Stimulated activated CD4-positive, alpha-beta T cell treated with anti-CD3 and anti-CD28 coated beads, Interleukin-15, amount 100 ng/mL, for 1 hour (primary cell): ENCODE measurements at places on chromosomes 11 and 22.

- DNase-seq, result no peak
Measured at GRCh38 chr11:20260307-20260706, 100.0 kb upstream of the DBX1 start.

DNA sequence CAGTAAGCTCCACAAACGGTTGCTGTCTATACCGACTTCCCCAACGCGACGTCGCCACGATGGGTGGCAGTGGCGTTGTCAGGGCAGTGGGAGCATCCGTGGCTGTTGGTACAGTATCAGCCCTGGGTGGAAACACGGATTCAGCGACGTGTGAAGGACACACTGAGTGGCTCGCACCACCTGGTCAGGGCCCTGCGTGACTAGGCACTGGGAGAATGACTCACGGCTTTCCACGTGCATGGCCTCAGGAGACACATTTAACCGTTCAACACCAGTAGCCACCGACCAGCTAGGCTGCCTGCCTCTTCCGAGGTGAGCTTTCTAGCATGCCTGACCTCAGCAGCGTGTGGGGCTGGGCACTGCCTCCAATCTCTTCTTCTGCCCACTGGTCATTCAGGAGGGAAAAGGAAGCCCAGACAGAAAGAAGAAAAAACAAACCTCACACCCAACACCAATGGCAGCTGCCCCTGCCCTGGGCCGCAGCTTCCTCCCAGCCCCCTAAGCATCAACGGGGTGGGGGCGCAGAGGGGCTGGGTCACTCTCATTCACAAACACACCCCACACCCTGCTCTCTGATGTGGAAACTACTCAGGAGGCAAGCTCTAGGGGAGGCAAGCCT, 59.0 kb downstream of the MYH9 start:
- no peak for DNase-seq

DNA sequence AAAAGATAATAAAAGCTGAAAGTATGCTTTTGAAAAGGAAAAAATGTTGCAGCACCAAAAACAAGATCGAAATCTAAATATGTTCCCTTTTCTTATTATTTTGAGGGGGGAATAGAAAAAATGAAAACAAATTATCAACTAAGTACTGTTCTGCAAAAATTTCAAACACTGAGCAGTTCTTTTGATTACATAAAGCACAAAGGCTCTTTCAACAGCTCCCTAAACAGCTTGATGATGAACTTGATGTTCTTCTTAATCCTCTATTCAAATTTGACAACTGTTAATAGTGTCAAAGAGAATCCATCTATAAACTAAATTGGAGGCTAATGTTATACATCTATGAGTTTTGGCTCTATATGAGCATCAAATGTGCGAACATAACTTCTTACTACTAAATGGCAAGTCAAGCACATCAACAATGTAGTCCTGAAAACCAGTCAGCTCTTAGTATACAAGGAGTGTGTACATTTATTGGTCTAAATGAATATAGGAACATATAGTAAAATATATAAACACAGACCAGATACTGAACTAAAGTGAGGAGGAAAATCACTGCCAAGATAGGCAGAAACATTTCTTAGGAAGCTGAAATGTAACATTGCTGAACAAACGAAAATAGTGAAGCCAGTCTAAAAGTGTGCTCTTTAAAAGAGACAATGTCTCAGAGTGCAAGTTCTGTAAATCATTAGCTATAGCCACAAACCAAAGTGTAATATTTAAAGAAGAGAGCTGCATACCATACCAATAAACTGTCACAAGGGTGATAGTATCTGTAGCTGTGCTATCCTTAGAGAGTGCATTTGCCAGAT, 94.3 kb downstream of the SOX6 start:
- DNase-seq, result no peak

DNA sequence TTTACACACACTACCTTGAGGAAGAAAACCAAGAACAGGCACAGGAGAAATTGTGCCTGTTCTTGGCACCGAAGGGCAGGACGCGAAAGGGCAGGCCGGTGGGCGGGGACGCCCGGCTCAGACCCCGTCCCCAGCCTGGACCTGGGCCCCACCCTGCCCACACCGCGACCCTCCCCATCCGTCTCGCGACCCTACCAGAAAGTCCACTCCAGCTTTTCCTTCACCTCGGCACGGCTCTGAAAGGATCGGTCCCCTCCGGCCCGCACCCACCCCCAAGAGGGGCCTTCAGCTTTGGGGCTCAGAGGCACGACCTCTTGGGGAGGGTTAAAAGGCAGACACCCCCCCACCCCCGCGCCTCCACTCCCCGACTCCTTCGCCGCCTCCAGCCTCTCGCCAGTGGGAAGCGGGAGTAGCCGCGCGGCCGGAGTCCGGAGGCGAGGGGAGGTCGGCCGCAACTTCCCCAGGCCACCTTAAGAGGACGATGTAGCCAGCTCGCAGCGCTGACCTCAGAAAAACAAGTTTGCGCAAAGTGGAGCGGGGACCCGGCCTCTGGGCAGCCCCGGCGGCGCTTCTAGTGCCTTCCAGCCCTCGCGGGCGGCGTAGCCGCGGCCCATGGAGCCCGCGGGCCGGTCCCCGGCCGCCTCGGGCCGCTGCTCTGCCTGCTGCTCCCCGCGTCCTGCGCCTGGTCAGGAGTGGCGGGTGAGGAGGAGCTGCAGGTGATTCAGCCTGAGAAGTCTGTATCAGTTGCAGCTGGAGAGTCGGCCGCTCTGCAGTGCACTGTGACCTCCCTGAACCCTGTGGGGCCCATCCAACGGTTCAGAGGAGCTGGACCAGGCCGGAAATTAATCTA, 4.4 kb downstream of the SEC14L6 start:
- no peak for DNase-seq

DNA sequence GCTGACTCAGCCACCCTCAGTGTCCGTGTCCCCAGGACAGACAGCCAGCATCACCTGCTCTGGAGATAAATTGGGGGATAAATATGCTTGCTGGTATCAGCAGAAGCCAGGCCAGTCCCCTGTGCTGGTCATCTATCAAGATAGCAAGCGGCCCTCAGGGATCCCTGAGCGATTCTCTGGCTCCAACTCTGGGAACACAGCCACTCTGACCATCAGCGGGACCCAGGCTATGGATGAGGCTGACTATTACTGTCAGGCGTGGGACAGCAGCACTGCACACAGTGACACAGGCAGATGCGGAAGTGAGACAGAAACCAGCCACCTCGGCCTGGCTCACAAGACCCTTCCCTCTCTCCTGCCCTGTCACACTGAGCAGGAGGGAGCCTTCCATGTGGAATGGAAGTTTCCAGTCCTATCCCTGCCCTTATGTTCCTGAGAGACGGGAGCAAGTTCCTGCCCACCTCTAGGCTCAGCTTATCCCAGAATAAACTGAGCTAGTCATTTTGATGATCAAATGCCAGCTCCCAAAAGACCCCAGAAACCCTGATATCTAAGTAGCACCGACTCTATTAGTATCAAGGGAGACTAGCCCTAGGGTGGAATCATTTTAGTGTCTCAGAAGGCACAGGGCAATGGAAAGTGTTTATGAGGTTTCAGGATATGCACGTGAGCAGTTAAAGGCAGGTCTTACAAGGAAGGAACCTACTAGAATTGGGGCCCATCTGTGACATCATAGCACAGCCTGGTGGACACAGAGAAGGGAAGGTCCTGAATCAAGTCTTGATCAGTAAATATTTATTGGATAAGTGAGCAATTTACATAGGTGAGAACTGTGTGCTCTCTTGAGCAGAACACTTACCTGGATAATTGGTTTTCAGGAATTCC, 6.3 kb upstream of the IGLL5 start:
- no peak for DNase-seq

DNA sequence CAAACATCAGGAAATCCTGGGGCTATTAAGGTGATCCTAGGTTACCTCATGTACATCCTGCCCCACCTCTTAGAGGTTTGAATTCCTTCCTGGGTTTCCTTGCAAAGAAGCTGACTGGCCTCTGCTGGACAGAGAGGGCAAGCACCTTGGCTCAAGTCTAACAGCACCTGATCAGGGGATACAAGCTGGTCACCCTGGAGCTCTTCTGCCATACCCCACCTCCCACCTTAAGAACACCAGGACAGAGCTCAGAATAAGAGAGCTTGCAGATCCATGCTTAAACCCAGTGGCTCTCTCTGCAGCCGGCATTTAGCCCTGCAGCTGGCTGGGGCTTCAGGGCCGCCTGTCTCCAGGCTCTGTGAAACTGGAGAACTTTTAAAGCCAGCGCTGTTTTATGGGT, 386.6 kb upstream of the NARS2 start:
- DNase-seq, result no peak

GRCh38 chr22:24176630-24177029, 4.7 kb upstream of the SUSD2 start:
- DNase-seq, result no peak

DNA sequence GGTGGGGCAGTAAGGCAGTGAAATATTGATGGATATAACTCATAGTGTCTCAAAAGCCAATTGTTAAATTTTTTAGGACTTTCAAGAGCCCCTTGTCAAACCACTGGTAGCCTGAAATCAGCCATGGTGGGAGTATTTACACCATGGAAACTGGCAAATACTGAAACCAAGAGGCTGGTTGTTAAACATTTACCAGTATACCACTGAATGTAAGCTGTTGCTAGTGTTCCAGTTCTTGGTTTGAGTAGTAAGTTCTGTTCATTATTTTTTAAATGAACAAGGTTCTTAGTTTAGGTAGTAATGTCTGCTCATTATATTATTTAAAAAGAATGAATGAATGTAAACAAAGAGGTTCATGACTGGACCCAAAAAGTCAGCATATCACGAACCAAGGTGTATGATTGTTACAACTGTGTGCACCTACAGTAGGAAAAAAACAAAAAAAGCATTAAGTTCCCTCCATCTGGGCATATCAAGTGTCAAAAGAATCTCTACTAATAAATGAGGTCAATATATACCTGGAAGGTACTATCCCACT, 4.5 kb upstream of the EIF3F start:
- no peak for DNase-seq
